ENCODE measurements at places on chromosomes 5 and 9. TPM values are rescaled to one million over a fixed set of nuclear protein-coding genes. Genes with fewer than 3 reads are reported as not detected.

The GNAQ gene
- 39.0 TPM for total RNA-seq

The GALNT12 gene
- 3.9 TPM for total RNA-seq

The SLC34A1 gene
- 166 TPM for total RNA-seq

The MSX2 gene
- 0.47 TPM for total RNA-seq

The LURAP1L gene
- 32.5 TPM for total RNA-seq

All from metanephros (tissue), 2 donors.